ENCODE measurements at places on chromosomes 2 and 18. TPM values are rescaled to one million over a fixed set of nuclear protein-coding genes. Genes with fewer than 3 reads are reported as not detected.

GRCh38 chr18:48992133-48992532 is 41.4 kb upstream of the SMAD7 start:
- DNase-seq, result no peak

C2orf72 gene
- polyA plus RNA-seq, result 2.7 TPM

RAB12 gene
- polyA plus RNA-seq, result 50.7 TPM

HOXD13 gene
- 0.17 TPM for polyA plus RNA-seq

- no peak for DNase-seq
Observed at GRCh38 chr2:17353263-17353662, 165.0 kb downstream of the RAD51AP2 start.

DNA sequence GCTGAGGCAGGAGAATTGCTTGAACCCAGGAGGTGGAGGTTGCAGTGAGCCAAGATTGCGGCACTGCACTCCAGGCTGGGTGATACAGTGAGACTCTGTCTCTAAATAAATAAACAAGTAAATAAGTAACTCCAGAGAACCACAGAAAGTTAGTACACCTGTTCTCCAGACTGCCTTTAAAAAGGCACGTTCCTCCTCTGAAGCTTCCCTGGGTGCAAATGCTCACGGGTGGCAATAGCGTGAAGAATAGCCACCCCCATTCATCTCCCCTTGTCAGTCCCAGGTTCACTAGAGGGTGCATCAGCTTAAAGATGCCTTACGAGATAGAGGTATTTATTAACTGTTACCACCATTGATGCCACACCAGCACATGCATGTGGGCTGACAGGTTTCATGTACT is 64.3 kb upstream of the RTN4 start:
- no peak for DNase-seq

- no peak for DNase-seq
Observed at GRCh38 chr2:119431976-119432850, 559 bp downstream of the TMEM37 start.

PLB1 gene
- 1.5 TPM for polyA plus RNA-seq

DNA sequence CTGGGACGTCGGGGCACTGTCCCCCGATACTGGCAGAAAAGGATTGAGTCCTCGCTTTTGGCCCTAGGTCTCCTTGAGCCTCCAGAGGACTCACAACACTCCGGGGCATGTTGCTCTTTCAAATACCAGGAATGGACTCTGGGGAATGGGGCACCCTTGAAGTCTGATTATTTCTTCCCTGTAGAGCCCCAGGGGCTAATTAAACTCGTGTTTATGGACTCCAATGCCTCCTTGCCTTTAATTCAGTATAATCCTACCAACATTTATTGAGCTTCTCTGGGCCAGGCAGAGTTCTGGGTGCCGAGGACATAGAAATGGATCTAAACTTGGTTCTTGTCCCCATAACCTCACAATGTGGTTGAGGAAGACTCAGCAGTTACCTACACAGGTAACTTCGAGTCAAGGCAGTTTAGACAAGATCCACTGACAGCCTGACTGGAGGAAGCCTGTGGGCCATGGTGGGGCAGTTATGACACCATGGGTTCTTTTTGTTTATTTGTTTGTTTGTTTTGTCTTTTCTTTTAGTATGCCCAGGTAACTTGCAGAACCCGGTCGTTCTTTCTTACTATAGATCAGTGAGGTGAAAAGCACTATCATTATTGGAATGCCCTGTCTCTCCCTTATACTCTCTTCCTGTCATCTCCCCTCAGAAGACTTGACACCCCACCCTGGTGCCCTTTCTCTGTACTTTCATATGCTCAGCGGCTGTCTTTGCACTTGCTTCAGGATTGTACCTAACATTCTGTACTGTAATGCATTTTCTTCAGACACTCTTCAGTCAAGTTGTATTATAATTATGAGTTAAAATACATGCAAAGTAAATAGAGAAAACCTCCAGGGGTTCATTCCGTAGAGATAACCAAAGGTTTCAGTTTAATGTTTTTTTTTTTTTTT is 3.2 kb downstream of the CFLAR start:
- DNase-seq, result no peak

DNA sequence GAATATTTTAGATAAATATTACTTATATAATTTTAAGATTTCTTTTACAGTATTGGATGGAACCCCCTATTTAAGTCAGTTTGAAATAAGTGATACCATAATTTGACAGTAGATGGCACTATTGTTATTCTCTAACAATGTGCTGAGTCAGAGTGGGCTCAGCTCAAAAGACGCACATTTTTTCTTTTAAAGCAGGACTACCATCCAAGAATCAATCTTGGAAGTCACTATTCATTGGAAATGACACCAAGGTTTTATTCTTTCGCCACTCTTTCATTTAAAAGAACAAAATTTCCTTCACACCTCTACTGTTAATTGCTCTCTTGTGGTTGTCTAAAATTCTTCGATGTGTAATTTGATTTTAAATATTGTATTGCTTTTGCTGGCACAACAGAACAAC is 32.6 kb upstream of the SPAG16 start:
- peak; percentile 34 for DNase-seq

DNA sequence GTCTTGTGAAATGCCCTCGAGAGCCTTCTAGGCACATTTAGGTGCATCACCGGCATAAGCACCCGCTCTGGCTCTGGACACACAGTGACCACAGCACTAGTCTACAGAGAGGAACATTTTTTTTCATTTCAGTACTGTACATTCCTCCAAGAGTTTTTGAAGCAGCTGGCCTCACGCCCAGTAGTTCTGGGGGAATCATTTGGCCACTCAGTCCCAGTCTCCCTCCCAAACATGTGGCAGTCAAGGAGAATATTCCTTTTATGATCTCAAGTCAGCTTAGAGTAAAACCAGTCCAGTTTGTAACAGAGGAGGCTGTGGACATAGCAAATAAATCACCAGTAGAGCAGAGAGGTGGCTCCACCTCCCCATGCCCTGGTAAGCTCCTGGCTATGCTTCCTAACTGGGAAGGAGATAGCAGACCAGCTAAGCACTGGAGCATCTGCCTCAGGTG is 48.1 kb downstream of the KCNE4 start:
- DNase-seq, result peak; percentile 38

GRCh38 chr2:223949241-223949840 is 4.2 kb upstream of the WDFY1 start:
- no peak for DNase-seq

- no peak for DNase-seq
Observed at GRCh38 chr2:28437149-28437835, 44.6 kb downstream of the FOSL2 start.

TEKT4 gene
- 0.06 TPM for polyA plus RNA-seq

DNA sequence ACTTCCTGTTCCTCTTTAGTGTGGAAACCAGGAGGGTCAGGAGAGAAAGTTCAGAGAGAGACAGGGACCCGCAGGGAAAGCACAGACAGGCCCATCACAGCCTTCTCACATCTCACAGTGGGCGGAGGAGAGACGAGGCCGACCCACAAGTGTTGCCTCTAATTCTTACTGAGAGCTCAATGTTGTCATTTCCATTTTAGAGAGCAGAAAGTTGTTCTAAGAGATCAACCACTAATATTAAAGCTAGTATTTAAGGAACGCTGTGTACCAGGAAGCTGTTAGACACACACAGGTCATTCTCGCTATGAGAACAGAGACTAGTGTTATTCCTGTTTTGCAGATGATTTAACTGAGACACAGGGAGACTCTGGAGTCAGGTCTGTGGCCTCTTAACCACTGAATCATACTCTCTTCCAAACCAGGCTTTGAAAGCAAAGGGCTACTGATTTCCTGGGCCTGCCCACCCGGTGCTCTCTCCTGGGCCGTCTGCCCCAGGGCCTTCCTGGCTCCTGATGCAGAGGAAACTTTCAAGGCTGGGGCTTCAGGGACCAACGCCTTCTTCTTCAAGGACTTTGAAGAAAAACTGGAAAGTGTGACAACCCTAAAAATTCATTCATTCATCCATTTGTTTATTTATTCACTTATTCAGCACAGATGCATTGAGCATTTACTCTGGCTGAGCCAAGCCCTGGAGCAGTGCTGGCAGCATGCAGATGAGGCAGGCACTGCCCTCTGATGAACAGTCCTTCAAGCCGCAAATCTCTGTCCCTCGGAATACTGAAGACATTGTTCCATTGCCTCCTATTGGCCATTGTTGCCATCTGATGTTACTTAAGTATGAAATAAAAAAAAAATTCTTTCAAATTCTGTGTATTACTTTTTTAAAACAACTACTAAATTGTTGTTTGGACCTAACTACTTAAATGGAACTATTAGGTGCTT is 37.2 kb upstream of the BIN1 start:
- DNase-seq, result no peak

- DNase-seq, result no peak
Observed at GRCh38 chr18:67232991-67233390, 283.5 kb downstream of the DSEL start.

GRCh38 chr2:159863526-159864160 is 65.6 kb upstream of the CD302 start:
- no peak for DNase-seq

DNA sequence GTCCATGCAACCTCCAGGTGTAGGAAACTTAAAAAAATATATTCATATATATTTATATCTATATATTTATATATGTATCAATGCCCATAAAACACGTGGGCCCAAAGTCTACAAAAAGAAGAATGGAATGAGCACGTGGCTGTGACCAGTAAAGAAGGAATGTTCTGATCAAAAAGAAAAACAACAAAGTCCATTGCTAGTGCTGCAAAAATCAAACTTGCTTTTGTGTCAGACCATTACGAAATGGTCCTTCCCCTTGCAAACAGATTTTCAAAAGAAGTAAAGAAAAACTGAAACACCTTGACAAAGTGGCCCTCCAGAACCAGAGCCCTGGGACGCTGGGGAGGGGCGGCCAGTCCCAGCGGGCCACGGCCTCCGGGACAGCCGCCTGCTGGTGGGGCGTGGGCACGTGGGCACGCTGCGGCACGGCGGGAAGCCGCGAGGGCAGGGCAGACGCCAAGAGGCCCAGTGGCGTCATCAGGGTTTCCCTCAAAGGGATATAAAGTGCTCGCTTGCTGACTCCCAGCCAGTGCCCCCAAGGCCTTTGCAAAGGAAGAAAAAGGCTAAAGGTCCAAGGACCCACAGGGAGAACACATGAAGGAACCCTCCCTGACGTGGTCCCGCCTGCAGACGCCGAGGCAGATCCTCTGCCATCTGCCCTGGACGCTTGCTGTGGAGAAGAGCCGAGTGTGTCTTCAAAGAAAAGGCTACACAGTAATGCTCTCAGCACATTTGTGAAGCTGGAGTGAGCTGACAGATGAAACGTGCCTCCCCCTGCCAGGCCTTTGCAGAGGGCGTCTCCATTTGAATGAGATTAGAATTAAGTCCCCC is 201.8 kb downstream of the TWIST2 start:
- no peak for DNase-seq

DNA sequence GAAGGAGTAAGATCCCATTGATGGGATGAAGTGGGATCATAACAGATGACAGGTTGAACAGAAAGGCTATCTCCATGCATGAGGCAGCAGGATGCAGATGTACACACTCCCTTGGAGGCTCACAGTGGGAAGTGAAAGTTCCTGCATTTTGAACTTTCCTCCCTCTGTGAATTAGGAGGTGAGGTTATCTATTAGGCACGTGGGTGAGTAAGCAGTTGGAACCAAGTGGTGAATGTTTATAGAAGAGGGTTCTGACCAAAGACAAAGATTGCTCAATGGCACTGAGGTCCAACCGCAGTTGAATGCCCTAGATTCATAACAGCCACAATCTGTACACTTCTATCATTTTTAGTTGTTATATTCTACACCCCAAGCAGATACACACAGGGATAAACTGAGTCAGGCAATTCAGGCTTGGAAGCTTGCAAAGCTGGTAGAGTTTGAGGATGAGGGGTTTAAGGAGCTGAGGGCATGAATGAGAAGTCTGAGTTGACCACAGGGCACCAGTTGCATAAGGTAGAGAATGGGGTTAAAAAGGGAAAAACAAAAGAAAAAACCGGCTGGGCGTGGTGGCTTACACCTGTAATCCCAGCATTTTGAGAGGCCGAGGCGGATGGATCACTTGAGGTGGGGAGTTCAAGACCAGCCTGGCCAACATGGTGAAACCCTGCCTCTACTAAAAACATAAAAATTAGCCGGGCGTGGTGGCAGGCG is 7.1 kb upstream of the KCMF1 start:
- no peak for DNase-seq

DNA sequence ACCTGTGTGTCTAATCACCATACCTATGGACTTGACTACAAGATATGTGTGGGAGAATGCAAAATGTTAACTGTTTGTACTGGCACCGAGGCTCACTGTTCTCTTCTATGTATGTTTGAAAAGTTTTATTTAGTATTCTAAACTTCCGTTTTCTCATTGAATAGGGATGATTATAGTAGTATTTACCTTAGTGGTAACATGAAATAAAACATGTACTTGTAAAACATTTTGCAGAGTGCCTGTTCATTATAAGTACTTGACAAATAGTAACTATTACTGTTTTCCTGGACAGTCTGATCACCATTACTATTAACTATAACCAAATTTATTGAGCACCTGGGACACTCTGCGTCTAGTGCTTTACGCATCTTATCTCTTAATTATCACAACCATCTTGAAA is 24.8 kb downstream of the DDX1 start:
- DNase-seq, result no peak

DNA sequence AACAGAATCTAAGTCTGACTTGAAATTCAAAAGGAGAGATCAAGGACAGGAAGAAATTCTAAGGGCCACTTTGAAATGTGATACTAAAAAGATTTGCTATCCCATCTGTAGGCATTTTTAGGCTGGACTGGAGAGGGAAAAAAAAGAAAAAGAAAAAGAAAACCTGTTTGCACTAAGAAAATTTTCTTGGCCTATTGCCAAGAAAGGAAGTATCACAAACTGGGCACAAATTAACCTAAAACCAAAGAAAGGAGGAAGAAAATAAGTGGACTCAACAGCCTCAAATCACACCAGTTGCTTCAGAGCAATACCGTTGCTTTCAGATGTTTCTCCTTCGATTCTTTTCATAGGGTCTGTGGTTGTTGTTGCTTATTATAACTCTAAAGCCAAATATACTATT is 287.9 kb upstream of the VRK2 start:
- no peak for DNase-seq

DNA sequence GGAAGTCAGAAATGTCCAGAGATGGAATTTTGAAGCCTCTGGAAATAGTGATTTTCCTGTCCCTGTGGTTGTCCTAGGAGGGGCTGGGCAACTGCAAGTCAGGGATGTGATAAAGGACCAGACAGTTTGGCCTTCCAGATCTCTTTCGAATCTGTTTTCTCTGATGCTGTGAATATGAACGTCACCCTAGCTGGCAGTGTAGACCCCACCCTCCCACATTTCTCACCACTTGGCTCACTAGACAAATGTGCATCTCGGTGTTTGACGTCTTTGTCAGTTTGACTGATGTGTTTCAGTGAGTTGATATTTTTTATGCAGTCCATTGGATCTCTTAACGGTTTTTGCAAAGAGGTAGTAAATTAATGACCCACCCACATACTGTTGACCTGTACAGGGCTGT is 301.2 kb downstream of the TNS1 start:
- DNase-seq, result no peak

DNA sequence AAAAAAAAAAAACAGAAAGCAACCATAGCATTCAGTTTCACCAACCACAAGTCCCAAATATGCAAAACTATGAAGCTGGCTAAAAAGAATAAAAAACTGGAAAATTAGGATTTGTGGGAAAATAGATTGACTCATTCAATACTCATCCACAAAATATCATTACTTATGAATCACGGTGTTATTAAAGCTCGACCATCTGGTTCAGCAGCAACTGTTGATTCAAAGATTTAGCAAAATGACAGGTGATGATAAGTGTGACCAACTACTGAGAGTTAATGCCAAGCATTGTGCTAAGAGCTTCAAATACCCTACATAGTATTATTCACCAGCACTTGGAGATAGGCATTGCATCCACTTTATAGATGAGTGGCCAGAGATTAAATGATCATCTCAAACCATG is 26.2 kb upstream of the XDH start:
- DNase-seq, result no peak
